ENCODE measurements at places on chromosomes 4 and X. TPM values are rescaled to one million over a fixed set of nuclear protein-coding genes. Genes with fewer than 3 reads are reported as not detected.
A peak's percentile ranks its signal among the peaks of the same experiment; 100 is the strongest.

SSX4 gene
- 0.17 TPM for total RNA-seq

KCNE5 gene
- total RNA-seq: 2.7 TPM

KCTD8 gene
- 3.6 TPM for total RNA-seq

CLDN24 gene
- not detected for total RNA-seq

CPE gene
- 10.9 TPM for total RNA-seq

GRID2 gene
- total RNA-seq: 26.8 TPM

CCNI gene
- total RNA-seq: 253 TPM

UGT2B11 gene
- not detected for total RNA-seq

- H3K4me1 ChIP-seq: peaks cover 26% of the 10 kb centered on the region
- no peak overlapping the region for H3K4me3 ChIP-seq
- no peak overlapping the region for H3K27ac ChIP-seq
- H3K27me3 ChIP-seq: no peaks in the 10 kb centered on the region
- DNase-seq: no peak
Measured at GRCh38 chrX:10570601-10571000, 49.8 kb downstream of the MID1 start.

DNA sequence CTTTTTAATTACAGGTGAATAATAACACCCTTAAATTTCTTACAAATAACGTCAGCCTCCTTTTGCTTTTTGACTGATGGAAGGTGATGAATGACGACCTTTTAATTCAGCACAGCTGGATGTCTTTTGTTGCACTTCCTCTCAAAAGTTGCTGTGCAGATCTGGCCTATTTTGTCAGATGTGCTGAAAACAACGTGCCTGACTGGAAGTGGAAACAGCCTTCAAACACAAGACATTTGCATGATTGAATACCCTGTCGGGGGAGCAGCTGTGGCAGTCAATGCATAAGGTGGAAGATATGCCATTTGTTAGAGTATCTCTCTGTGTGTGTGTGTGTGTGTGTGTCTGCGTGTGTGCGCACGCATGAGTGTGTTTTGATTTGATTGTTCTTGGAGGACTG, 579.7 kb downstream of the SPRY1 start:
- peaks cover 39% of the 10 kb centered on the region for H3K4me1 ChIP-seq
- no peak for DNase-seq
- peaks cover 61% of the 10 kb centered on the region for H3K36me3 ChIP-seq
- no peak overlapping the region for H3K4me3 ChIP-seq
- no peaks in the 10 kb centered on the region for H3K27me3 ChIP-seq

- H3K36me3 ChIP-seq: no peaks in the 10 kb centered on the region
- no peak overlapping the region for H3K27ac ChIP-seq
- no peaks in the 10 kb centered on the region for H3K27me3 ChIP-seq
- no peak overlapping the region for H3K4me3 ChIP-seq
- DNase-seq: no peak
- H3K4me1 ChIP-seq: no peaks in the 10 kb centered on the region
Measured at GRCh38 chr4:72690771-72691170, 121.8 kb upstream of the ADAMTS3 start.

- DNase-seq: no peak
- H3K4me3 ChIP-seq: no peak overlapping the region
- no peak overlapping the region for H3K27ac ChIP-seq
- H3K36me3 ChIP-seq: no peaks in the 10 kb centered on the region
- no peaks in the 10 kb centered on the region for H3K27me3 ChIP-seq
Measured at GRCh38 chr4:137655302-137655701, 123.0 kb upstream of the PCDH18 start.

DNA sequence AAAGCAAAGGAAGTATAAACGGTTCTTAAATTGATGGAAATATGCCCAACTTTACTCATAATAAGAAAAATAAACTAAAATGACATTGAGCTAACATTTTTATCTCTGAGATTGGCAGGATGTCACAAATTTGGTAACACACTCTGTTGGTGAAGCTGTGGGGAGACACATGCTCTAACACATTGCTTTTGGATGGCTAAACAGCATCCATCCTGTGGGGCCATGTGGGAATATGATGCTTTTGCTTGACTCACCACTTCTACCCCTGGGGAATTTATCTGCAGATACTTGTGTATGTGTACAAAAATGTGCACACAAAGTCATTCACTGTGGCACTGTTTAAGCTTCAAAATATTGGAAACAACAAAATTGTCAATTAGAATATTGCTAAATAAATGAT, 100.2 kb downstream of the ANAPC4 start:
- H3K27me3 ChIP-seq: peaks cover 36% of the 10 kb centered on the region
- DNase-seq: no peak
- H3K27ac ChIP-seq: no peak overlapping the region
- no peaks in the 10 kb centered on the region for H3K36me3 ChIP-seq

- peaks cover 20% of the 10 kb centered on the region for H3K4me1 ChIP-seq
- peaks cover 13% of the 10 kb centered on the region for H3K27me3 ChIP-seq
- no peak overlapping the region for H3K27ac ChIP-seq
- H3K36me3 ChIP-seq: peaks cover 19% of the 10 kb centered on the region
- no peak for DNase-seq
Measured at GRCh38 chr4:37827030-37827685, 672 bp downstream of the PGM2 start.

DNA sequence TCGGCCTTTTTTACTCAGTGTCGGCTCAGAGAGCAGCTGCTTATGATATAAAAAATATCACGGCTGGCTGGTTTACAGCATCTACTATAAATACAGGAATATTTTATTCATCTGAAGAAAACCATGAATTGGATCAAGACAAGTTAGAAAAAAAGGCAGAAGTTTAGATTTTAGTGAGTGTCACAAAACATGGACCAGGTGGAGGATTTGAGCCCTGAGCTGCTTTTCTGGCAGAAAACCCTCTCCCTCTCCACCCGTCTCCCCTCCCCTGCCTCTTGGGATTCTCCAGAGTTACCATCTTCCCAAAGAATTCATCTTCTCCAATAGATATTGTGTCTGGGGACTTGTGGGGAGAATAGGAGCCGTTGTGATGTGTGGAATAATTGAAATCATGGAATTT, 142.8 kb upstream of the RAI2 start:
- H3K27ac ChIP-seq: no peak overlapping the region
- peaks cover 23% of the 10 kb centered on the region for H3K4me1 ChIP-seq
- no peak overlapping the region for H3K4me3 ChIP-seq
- H3K36me3 ChIP-seq: no peaks in the 10 kb centered on the region
- no peaks in the 10 kb centered on the region for H3K27me3 ChIP-seq

GRCh38 chr4:153824501-153824900, 35.6 kb upstream of the SFRP2 start:
- H3K4me1 ChIP-seq: peaks cover 5% of the 10 kb centered on the region
- H3K36me3 ChIP-seq: peaks cover 9% of the 10 kb centered on the region
- H3K27ac ChIP-seq: no peak overlapping the region
- H3K27me3 ChIP-seq: no peaks in the 10 kb centered on the region
- no peak for DNase-seq

DNA sequence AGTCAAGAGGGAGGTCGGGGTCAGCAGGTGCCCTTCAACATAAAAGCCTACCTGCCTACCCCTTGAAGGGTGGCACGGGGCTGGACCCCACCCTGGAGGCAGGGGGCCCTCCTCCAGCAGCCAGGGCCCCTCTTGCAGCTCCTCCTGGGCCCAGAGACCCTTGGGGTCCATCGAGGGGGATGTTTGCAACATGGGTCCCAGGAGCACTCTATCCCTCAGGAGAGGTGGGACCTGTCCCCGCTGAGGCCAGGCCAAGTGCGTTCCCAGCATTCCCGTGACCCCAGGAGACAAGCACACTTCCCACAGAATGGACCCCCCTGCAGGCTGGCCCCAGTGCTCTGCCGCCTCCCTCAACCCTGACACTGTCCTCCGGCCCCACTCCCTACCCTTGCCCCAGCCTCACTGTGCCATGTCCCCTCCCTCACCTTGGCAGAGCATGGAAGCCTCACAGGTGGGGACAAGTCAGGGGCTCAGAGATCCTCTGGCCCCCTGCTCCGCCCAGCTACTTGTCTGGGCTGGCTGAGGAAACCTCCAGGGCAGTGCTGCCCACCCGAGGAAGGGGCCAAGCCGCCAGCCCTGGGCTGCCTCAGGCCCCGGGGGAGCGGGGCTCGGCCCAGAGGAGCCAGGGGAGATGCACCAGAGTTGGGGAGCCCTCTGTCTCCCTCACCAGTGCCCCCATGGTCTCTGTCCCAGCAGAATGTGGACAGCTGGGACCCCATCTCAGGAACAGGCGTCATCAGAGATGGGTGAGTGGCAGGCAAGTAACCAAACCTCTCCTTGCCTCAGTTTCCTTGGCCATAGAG, 2.2 kb downstream of the MXD4 start:
- DNase-seq: peak; percentile 9
- H3K27ac ChIP-seq: no peak overlapping the region
- no peaks in the 10 kb centered on the region for H3K36me3 ChIP-seq
- no peak overlapping the region for H3K4me3 ChIP-seq

- no peak overlapping the region for H3K27ac ChIP-seq
- H3K4me3 ChIP-seq: no peak overlapping the region
- DNase-seq: no peak
- H3K36me3 ChIP-seq: no peaks in the 10 kb centered on the region
- peaks cover 6% of the 10 kb centered on the region for H3K4me1 ChIP-seq
- no peaks in the 10 kb centered on the region for H3K27me3 ChIP-seq
Measured at GRCh38 chr4:142120921-142121320, 484.5 kb downstream of the IL15 start.

DNA sequence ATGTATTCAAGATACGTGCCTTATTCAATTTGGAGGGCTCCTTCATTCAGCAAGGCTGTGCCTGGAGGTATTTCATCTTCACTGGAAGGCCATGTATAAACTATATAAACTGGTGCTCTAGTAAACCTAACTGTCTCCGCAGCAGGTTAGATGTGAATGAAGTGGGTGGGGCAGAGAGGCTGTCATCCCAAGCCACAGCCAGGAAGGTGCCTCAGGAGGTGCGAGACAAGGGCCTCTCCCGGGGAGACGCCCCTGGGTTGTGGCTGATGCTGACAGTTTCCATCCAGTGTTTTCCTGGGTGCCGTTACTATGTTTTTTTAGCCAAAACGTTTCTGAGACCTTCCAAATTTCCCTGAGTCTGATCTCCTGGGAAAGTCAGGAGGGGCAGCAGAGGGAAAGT, 221.5 kb upstream of the RPL34 start:
- H3K27me3 ChIP-seq: no peaks in the 10 kb centered on the region
- no peak for DNase-seq
- H3K27ac ChIP-seq: no peak overlapping the region
- H3K36me3 ChIP-seq: no peaks in the 10 kb centered on the region
- H3K4me3 ChIP-seq: no peak overlapping the region

- H3K4me1 ChIP-seq: peaks cover 31% of the 10 kb centered on the region
- no peaks in the 10 kb centered on the region for H3K27me3 ChIP-seq
- H3K4me3 ChIP-seq: no peak overlapping the region
- H3K36me3 ChIP-seq: no peaks in the 10 kb centered on the region
Measured at GRCh38 chr4:18934197-18934596, 912.6 kb upstream of the LCORL start.

GRCh38 chrX:149630681-149631233, 835 bp downstream of the TMEM185A start:
- DNase-seq: no peak
- peaks cover 29% of the 10 kb centered on the region for H3K4me1 ChIP-seq
- H3K27me3 ChIP-seq: peaks cover 39% of the 10 kb centered on the region
- peak overlapping the region; percentile 90 for H3K4me3 ChIP-seq
- H3K36me3 ChIP-seq: no peaks in the 10 kb centered on the region

DNA sequence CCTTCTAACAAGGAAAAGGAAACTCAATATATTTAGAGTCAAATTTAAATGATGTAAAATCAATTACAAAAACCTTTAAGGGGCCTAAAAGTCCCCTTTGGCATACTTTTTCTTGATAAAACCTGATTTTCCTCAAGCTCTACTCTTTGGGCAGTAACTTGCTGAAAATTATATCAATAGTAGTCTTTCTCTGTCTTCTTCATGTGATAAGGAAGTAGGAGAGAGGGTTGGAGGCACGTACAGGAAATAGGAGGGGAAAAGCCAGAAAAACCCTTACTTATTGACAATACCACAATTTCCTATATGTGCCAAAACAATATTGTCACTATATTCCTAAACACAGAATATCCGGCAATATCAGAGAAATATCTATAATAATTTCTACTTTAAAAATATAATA, 9.6 kb downstream of the RHOH start:
- DNase-seq: no peak
- H3K4me1 ChIP-seq: peaks cover 22% of the 10 kb centered on the region
- H3K27me3 ChIP-seq: no peaks in the 10 kb centered on the region
- H3K4me3 ChIP-seq: no peak overlapping the region
- H3K27ac ChIP-seq: no peak overlapping the region

DNA sequence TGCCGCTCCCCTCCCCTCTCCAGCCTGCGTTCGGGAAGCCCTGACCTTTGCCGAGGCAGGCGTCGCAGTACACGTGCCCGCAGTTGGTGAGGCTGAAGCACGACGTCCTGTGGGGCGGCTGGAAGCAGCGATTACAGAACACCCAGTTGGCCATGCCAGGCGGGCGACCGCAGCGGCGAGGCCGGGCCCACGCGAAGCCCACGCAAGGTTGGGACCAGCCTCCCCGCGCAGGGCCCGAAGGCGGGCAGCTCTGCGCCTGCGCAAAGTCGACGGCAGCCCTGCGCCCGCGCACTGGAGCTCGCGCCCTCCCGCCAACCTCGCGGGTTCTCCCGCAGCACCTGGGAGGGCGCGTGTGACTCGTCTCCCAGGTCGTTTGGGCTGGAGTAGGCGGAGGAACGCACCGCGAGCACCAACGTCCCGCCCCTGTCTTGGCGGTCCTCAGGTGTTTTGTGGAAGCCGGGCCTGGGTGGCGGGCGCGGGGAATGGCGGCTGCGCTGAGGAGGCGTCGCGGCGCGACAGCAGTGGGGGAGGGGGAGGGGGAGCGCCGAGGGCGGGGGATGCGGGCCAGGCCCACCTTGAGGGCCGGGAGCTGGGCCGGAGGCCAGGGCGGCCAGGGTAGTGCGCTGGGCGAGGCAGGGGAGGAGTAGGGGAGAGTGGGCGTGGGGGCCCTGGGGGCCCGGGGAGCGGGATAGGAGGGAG, at the start of gene RNF212:
TSS of gene RNF212 (minus strand) at position 254 of the 699 bp plus-strand sequence. CDS start at position 154, 100 bp downstream.
- no peak within 1 kb of the TSS for H3K27ac ChIP-seq
- no peaks in the 10 kb centered on the region for H3K36me3 ChIP-seq
- peaks cover 54% of the 10 kb centered on the region for H3K27me3 ChIP-seq

DNA sequence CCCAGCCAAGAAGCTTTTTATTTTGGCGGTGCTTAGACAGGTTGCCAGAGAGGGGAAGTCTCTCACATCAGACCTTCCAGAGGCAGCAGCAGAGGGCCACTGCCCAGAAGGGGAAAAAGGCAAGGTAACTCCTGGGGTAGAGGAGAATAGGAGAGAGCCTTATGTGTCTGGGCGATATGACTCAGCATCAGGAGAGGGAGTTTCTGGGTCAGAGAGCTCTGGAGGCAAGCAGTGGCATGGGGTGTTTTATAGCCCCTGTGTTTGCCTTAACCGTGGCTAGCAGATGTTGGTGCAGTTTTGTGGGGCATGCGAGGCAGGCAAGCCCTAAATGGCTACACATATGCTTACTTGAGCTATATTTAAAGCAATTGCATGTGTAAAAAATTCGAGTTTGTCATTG, 8.3 kb upstream of the ZXDB start:
- peak overlapping the region; percentile 74 for H3K27ac ChIP-seq
- no peak overlapping the region for H3K4me3 ChIP-seq
- no peak for DNase-seq
- H3K4me1 ChIP-seq: peaks cover 3% of the 10 kb centered on the region
- H3K36me3 ChIP-seq: no peaks in the 10 kb centered on the region

GRCh38 chr4:186687265-186687664, 36.4 kb downstream of the FAT1 start:
- H3K4me1 ChIP-seq: peaks cover 78% of the 10 kb centered on the region
- DNase-seq: no peak
- peaks cover 10% of the 10 kb centered on the region for H3K27me3 ChIP-seq
- peak overlapping the region; percentile 50 for H3K4me3 ChIP-seq

GRCh38 chrX:136643243-136643642, 4.7 kb upstream of the CD40LG start:
- no peak overlapping the region for H3K4me3 ChIP-seq
- no peaks in the 10 kb centered on the region for H3K36me3 ChIP-seq
- peaks cover 3% of the 10 kb centered on the region for H3K27me3 ChIP-seq
- no peak for DNase-seq
